ENCODE measurements at places on chromosomes 3 and 15.

- DNase-seq: peak; percentile 47
Measured at GRCh38 chr3:195886181-195887141, 21.9 kb downstream of the TNK2 start.

- DNase-seq: no peak
Measured at GRCh38 chr3:49683162-49683561, 6.1 kb downstream of the MST1 start.

DNA sequence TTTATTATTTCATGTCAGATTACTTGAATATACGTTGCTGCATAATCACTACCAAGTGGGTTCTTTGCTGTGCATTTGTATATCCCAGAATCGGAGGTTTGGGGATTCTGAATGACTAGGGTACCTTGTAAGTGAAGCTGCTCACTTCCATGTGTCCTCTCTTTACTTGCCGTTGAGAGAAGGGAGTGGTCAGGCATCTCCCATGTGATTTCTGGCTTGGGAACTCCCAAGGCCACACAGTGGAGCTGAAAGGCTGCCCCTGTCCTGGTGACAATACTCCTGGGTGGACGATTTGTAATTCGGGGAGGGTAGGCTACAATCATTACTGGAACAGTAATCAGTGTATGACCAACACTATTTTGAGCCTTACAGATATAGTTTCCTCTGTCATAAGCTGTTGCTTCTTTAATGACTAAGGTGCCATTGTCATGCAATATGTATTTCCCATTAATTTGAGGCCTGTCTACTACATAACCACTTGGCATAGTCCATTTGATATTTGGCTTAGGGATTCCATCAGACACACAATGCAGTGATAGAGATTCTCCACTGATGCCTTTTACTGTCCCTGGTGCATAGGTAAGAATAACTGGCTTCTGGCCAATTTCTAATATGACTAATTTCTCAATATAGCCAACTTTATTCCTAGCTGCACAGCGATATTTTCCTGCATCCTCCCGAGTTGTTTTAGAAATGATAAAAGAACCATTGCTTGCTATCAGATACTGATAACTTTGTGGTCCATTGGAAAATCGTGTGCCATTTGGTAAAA, 24.0 kb downstream of the IGSF10 start:
- no peak for DNase-seq

GRCh38 chr15:57427367-57427821, 51.1 kb downstream of the CGNL1 start:
- no peak for DNase-seq

DNA sequence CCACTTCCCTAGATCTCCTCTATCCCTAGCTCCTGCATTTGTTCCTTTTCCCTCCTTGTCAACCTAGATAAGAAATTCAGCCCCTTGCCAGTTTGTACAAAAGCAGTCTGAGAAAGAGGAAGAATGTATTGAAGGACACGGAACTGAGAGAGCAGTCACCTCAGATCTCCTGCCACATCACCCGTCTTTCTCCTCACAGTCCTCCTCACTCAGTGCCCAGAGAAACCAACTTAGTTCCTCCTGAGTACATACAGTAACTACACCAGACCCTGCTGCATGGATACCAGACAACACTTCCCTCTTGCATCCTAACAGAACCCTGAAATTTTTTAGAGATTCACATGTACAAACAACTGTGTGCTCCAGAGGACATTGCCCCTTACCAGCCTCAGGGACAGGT, 563.6 kb upstream of the ADAMTS9 start:
- DNase-seq: no peak

DNA sequence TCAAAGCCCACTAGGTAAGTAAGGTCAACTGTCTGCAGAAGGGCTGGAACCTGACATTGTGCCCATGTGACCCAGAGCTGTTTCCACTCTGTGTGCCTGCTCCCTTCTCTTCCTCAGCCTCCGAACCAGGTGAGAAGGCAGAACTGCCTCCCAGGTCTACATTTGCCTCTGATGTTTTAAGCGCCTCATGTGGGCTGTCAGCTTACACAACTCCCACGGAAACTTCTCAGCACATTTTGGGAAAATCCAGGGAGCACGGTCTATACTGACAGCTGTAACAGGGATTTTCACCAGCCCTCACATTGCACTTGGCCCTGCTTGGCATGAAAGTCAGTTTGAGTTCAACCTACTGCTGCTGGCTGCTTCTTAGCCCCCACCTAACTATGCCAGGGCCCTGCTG, 46.9 kb upstream of the SLC24A5 start:
- DNase-seq: no peak

- DNase-seq: no peak
Measured at GRCh38 chr3:53773021-53773436, 73.2 kb downstream of the CHDH start.

- DNase-seq: no peak
Measured at GRCh38 chr3:16467393-16467792, 46.1 kb downstream of the RFTN1 start.

- DNase-seq: peak; percentile 48
Measured at GRCh38 chr3:129624347-129625071, 18.0 kb upstream of the PLXND1 start.

GRCh38 chr3:98588065-98588464, 5.3 kb downstream of the CPOX start:
- DNase-seq: no peak

GRCh38 chr3:7752005-7752404, 749.6 kb upstream of the LMCD1 start:
- DNase-seq: no peak

DNA sequence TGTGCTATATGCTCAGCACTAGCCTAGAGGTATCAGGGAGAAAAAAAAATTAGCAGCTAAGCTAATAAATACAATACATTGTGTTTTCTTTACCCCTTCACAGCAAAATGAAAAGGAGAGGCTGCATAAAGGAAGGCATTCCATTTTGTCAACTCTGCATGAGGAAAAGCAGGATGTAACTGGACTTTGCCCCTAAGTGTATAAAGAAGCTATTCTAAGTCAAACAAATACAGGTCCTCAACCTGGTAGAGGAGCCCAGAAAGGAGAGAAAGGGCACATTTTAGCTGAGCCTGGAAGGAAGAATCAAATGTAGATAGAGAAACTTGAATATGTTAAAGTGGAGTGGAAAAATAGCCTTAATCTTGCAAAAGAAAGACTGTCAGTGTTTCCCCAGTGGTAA, 89.0 kb upstream of the SPRED1 start:
- DNase-seq: no peak

GRCh38 chr3:101827211-101828174, 21.8 kb upstream of the NFKBIZ start:
- DNase-seq: peak; percentile 67

- no peak for DNase-seq
Measured at GRCh38 chr3:174097686-174098085, 700.1 kb downstream of the NLGN1 start.

- no peak for DNase-seq
Measured at GRCh38 chr3:116811754-116812153, 102.2 kb downstream of the TUSC7 start.

DNA sequence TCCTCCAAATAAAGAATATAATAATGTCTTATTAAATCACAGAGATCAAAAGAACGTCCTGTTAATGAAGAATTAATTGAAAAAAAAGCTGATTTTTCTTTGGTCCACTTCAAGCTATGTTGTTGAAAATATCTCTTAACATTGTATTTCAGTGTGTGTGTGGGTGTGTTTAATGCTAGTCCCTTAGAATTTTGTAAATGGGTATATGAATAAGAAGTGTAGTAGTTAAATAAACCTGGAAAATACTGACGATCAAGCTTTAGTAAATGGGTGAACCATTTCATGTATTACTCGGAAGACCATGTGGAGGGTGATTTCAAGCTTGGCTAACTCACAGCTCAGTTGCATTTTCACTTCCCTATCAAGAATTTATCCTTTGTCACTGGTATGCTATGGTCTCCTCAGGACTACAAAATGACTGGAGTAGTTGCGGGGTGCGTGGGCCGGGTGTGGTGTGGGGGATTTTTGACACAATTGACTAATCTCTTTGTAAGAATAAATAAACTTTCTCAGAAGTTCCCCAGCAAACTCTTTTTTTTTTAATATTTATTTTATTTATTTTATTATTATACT, 586.4 kb downstream of the GRM7 start:
- DNase-seq: no peak

Data from left ventricle myocardium inferior (tissue), 1 donor.